Stimulated activated CD8-positive, alpha-beta memory T cell treated with anti-CD3 and anti-CD28 coated beads, Interleukin-15, amount 100 ng/mL, for 1 hour (primary cell): ENCODE measurements at places on chromosomes 3 and 15.

DNA sequence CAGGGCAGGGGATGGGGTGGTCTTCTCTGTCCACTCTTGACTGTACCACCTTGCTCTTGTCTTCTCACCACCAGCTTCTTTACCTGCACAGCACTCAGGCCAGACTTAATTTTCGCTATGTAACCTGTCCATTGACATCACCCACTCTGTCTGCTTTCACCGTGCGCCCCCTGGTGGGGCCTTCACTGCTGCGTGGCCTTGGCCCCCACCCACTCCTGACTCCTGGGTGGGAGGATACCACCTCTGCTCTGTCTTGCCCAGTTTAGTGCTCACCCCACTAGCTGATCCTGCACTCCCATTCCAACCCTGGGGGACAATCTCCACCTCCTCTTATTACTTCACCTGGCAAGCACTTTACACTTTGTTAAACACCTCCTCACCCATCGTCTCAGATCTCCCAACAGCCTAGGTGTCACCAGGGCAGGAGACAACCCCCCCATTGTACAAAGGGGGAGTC, 17.7 kb downstream of the PTH1R start:
- peak; percentile 66 for DNase-seq

- no peak for DNase-seq
These were observed 183.6 kb upstream of the ATP11B start for GRCh38 chr3:182609575-182610156.

DNA sequence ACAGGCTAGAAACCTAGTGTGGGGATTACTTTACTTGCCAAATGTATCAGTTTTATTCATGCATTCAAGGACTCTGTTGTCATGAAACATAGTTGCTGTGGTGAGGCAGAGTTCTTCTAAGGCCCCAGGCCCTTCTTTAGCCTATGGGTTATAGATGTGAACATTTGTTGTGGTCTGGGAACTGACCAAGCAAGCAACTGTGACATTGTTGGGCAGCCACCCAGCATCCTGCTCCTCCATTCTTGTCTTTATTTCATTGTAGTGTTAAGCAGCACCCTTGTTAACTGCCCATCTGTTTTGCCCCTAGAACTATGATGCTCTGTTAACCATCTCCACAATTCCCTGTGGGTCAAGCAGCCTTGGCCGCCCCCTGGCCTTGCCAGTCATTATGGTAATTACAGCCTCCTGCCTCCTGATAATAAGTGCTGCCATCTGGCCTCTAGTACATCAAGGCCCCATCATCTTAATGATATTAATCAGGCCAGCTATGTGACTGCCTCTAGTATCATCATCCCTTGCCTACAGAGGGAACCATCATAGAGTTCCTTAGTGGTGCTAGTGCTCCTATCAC, 12.2 kb upstream of the IFT57 start:
- no peak for DNase-seq

- no peak for DNase-seq
These were observed 134.2 kb upstream of the SATB1 start for GRCh38 chr3:18559331-18559842.

DNA sequence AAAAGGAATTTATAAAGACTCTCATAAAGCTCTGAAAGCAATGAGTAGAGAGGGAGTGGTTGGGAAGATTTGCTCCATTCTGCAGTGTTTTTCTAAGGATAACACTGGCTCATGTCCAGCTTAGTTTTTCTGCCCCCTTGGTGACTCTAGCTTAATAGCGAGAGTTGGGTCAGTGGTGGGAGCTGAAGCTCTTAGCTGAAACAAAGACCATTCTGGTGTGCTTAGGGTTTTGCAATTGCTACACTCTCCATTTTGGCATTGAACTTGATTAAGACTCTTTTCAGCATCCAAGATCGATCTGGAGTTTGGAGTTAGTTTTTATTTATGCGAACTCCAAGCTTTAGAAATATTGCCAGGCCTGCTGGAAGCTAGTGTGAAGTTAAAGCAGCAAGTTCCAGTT, 98.0 kb downstream of the ATG7 start:
- no peak for DNase-seq

DNA sequence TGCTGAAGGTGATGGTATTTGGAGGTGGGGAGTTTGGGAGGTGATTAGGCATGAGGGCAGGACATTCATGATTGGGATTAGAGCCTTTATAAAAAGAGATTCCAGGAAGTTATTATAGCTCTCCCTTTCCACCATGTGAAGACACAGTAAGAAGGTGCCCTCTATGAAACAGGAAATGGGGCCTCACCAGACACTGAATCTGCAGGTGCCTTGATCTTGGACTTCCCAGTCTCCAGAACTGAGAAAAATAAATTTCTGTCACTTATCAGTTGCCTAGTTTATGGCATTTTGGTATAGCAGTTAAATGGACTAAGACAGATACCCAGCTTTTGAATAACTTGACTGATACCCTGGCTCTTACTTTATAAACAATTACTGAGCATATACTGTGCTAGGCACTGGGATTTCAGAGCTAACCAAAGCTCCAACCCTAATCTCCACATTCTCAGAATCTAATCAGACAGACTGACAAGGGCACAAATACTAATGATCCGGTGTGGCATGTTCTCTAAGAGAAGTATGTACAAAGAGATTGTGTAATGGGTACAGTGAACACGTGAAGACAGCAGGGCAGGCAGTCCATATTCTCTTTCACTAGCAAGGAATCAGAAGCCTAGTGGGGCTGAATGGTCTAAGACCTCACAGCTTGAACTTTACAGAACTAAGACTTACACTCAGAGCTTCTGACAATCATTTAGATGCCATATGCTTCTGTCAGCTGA, 343.1 kb downstream of the WDR72 start:
- DNase-seq = no peak
